Right lung (tissue), 10 donors: ENCODE measurements at places on chromosomes 2 and 18.
A peak's percentile ranks its signal among the peaks of the same experiment; 100 is the strongest.

DNA sequence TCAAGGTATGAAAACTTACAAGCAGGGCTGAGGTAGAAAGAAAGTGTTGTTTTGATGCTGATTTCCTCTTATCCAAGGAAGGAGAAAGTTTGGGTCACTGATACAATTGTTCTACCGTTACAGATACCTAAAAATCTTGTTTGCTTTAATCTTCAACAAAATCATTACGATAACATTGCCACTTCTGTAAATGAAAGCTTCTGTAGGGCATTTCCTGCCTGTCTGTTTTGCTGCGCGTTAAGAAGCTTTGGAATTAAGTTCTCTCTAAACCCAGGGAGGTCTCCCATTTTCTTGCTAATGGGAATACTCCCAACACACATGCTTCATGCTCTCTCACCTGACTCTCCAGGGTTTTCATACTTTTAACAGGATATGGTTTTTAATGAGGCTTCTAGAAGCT, 258.5 kb downstream of the PTGR3 start:
- DNase-seq = no peak

DNA sequence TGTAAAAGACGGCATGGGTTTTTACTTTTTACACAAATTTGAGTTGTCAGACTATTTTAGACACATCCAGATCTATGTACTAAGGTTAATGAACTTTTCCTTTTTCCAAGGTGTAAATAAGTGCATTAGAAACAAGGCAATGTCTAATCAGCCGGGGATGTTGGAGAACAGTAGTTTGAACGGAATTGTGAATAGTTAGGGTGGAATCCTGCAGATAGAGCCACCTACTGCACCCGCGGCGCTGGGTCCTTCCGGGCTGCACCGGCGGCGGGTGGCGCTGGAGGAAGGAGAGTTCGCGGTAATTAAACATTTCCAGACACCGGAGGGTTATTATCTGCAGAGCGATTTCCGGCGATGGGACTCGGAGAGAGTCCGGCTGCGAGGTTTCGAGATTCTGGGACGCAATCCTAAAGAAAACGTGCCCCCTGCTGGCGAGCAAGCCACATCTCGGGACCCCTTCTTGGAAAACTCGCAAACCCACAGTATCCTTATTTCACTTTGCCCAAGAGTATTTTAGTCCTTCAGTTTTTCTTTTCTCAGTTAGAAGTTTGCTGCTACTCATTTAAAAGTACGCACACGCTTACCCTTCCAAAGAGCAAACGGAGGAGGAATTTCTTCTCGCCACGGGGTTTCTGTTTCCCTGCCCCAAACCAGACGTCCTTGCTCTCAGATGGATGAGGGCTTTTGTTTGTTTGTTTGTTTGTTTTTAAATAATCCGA, 4.5 kb upstream of the OSR1 start:
- DNase-seq = peak; percentile 90

GRCh38 chr2:105757433-105757832, 12.7 kb downstream of the NCK2 start:
- no peak for DNase-seq

GRCh38 chr18:54743605-54743995, 84.7 kb upstream of the RAB27B start:
- DNase-seq = no peak

GRCh38 chr18:35711227-35711626, 129.7 kb downstream of the GALNT1 start:
- DNase-seq = no peak
